ENCODE measurements at places on chromosomes 12 and 14.

- DNase-seq = no peak
Measured at GRCh38 chr12:26273811-26274210, 78.4 kb downstream of the SSPN start.

DNA sequence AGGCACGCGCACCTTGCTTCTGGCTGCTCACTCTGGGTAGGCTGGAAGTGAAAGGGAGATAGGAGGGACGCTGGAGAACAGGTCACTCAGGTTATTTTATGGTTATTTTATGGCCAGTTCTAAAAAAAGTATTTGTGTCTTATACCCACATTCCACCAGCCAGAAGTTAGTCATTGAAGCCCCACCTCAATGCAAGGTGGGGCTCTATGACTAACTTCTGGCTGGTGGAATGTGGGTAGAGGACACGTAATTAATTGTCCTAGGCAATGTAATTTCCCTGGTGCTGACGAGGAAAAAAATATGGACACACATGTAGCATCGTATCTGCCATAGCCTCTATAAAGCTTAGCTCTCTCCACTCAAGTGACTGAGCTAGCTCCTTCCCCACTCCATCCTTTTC, 104.9 kb downstream of the PDZRN4 start:
- DNase-seq = no peak

- no peak for DNase-seq
Measured at GRCh38 chr14:105486974-105487448, 325 bp downstream of the CRIP1 start.

- DNase-seq = no peak
Measured at GRCh38 chr12:118959985-118960560, 21.3 kb upstream of the SRRM4 start.

DNA sequence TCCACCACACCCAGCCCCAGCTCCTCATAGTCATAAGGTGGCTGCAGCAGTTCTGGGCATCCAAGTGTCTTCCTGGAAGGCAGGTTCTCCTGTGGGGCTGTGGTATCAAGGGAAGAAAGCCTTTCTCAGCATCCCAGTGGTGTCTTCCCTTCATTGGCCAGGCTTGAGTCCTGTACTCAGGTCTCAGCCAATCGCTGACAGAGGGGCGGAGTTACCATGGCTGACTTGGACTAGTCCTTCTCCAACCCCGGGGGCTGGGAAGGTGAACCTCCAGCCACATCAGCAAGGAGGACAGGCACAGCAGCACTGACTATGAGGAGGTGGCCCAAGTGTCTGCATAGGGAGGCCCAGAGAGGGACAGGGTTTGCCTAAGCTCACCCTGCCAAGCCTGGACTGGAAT, 64.0 kb upstream of the SLC24A4 start:
- no peak for DNase-seq

GRCh38 chr12:95337146-95337545, 119.5 kb downstream of the VEZT start:
- no peak for DNase-seq

DNA sequence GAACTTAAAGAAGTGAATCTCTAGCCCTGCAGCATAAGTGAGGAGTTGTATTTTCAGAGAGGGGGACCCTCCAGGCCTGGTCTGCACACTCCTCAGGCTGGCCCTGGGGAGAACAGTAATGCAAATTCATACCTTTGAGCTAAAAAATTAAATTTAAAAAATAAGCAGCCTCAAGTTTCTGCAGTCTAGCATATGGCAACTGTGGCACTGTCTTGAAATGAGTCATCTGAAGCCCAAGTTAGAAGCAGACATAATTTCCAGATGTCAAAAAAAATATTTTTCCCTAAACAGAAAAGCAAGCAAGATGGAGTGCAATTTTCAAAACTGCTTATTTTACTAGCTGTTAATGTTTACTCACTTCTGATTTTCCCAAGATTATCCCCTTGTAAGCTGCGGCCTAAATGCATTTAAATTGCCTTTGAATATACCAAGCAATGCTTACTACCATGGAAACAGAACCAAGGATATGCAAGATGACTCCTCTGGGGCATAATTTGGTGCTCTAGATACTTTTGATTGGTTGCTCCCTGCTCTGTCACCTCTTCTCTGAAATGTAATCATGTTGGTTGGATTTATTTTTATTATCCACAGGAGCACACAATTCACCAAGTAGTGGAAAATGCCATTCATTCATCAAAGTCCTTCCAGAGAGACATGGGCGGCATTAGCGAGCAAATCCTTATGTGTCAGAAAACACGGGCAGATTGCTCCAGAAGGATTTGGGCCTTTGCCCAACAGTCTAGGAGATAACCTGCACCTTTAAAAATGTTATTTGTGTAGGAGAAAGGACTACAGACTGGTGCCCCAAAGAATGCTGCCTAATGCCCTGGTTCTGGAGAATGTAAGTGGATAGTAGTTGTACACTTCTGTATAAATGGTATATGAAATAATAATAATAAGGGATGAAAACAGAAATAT, 25.0 kb upstream of the DHRS7 start:
- no peak for DNase-seq

- DNase-seq = no peak
Measured at GRCh38 chr12:19482036-19482435, 42.7 kb downstream of the AEBP2 start.

- DNase-seq = no peak
Measured at GRCh38 chr12:20629414-20630156, 65.5 kb upstream of the SLCO1C1 start.

DNA sequence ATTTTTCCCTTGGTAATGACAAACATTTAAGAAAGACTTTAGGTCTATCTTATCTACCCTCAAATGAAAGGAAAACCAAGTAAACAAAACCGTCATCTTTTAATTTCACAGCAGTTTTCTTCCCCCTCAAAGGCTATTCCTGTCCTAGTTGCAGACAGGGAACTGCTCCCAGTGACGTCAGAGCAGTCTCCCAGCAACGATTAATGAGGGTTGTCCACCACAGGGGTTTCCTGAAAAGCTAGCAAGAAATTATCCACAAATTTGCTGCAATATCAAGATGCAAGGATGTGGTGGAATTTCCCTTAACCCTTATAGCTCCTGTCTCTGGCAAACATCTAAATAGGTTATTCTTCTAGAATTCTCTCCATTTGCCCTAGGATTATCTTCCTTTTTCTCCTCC, 89.1 kb upstream of the STAC3 start:
- DNase-seq = no peak

- DNase-seq = no peak
Measured at GRCh38 chr12:47980197-47980596, 16.8 kb downstream of the TMEM106C start.

DNA sequence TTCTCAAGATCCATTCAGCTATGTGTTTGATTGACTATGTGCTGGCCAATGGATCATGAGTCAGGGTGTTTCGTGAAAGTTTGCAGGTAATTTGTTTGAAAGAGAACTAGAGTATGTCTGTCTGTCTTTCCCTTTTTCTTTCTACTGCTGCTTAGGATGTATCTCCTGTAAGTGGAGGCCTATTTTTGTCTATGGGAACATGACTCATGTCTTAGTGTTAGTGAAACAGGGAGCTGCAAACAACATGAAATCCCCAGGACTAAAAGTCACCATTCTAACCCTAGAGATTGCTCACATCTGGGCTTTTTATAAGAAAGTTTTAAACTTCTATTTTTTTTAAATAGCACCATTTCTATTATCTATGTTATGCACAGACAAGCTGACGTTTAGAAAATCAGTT, 333.0 kb downstream of the CCER1 start:
- DNase-seq = no peak

GRCh38 chr12:29731591-29731990, 52.2 kb downstream of the TMTC1 start:
- no peak for DNase-seq

All from NCI-H510A treated with DMSO at 0.1 percent for 48 hours (cell line).